ENCODE measurements at places on chromosomes 12 and 14.

GRCh38 chr14:92690171-92691011 lies 58.0 kb downstream of the LGMN start:
- peak; percentile 36 for DNase-seq

DNA sequence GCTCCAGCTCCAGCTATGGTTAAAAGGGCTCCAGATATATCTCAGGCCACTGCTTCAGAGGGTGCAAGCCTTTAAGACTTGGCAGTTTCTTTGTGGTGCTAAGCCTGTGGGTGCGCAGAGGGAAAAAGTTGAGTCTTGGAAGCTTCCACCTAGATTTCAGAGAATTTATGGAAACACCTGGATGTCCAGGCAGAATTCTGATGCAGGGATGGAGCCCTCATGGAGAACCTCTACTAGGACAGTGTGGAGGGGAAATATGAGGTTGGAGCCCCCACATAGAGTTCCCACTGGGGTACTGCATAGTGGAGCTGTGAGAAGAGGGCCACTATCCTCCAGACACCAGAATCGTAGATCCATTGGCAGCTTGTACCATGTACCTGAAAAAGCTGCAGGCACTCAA lies 69.9 kb downstream of the SDR9C7 start:
- no peak for DNase-seq

- no peak for DNase-seq
Observed at GRCh38 chr14:103206023-103206481, 82.8 kb downstream of the TNFAIP2 start.

DNA sequence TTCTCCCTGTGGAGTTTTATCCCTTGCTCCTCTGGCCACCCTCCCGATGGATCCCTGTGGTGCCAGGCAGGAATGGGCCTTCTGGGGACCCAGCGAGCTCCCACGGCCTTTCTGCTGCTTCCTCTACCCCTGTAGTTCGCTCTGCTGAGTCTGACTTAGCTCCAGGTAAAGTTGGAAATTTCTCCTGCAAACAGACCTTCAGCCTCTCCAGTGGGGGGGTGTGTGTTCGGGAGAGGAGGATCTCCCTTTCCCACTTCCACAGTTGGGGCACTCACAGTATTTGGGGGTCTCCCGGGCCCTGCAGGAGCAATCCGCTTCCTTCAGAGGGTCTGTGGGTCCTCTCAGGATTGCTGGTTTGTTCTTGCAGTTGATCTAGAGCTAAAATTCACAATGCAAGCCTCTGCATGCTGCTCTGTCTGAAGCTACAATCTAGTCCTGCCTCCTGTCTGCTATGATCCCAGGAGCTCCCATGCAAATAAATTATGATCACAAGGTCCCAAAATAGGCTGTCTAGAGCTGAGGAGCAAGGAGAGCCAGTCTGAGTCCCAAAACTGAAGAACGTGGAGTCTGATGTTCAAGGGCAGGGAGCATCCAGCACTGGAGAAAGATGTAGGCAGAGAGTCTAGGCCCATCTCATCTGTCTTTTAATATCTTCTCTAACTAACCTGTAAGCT lies 18.3 kb downstream of the MTRFR start:
- no peak for DNase-seq

DNA sequence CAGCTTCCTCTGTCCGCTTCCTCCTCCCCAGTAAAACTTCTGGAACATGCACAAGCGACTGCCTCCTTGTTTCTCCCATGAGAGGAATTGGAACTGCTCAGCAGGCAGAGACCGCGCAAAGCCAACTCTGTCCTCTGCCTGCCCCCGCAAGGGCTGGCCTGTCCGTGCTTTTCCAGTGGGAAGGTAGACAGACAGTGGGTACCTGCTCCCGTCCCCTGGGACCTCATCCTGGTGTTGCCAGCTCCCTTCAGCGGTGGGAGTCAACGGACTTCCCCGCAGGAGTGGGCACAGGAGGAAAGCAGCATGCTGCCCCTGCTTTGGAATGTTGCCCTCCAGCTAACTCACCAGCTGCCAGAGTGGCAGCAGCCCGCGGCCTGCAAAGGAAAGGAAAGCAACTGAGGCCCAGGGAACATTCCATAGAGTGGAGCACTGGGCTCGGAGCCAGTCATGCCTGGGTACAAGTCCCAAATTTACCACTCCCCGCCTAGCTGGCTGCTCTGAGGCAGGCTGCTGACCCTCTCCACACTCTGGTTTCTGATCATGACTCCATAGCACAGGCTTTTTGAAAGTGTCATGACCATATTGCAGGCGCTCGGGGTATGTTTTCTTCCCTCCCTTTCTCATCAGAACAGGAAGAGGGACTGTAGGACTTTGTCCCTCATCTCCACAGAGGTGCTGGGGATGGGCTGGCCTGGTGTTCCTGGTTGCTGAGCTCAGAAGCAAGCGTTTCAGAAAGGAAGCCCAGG lies 89.2 kb upstream of the CLMN start:
- no peak for DNase-seq

- no peak for DNase-seq
Observed at GRCh38 chr12:15114501-15114900, 106.7 kb downstream of the RERG start.
